ENCODE measurements at places on chromosomes 3 and 15.
A peak's percentile ranks its signal among the peaks of the same experiment; 100 is the strongest.

DNA sequence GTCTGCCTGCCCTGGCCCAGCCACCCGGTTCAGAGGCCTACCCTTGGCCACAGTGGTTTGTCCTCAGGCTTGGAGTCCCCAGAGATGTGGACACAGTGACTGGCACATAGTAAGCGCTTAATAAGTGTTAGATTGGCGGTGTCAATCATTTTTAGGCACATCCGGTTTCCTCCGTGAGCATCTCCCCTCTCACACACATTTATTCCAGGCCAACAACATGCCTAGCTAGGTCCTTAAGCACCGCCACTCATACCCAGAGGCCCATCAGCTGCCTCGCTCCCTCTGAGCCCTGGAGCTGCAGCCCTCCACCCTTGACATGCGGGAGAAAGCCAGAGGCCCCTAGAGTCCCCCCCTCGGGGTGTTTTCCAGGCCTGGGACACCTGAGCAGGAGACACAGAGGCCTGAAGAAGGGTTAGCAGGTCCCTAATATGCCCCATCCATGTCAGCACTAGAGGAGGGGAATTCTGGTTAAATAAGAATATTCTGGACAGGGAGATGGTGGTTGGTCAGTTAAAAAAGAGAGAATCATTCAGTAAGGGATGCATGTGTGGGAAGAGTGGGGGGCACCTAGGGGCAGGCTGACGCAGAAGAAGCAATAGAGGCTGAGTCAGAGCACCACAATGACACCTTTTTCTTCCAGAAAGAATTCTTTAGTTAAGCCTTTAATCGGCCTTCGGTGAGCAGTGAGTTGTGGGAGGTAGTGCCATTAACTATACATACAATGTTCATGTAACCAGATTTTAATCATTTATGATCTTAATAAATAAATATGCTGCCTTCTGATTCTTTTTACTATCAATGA, 22.3 kb downstream of the NR2F2 start:
- DNase-seq, result no peak

GRCh38 chr15:98927996-98928395, 79.6 kb downstream of the PGPEP1L start:
- DNase-seq, result no peak

GRCh38 chr15:40398413-40398873, 7.2 kb upstream of the IVD start:
- peak; percentile 39 for DNase-seq

DNA sequence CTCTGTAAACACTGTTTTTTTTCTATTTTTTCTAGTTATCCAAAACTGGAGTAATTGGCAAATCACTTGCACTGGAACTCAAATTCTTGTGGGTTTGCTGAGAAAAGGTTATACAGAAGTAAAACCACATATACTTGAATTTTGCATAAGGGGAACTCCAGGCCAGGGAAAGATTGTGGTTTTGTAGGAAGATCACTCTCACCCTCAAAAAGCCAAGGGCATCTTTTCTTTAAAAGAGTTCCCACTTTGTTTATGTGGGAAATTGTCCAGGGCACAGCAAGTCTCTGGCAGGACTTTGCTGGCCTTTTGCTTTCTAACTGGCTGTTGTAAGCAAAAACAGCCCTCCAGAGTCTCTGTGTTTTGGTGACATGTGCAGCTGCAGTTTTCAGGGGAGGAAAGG, 340.3 kb upstream of the RBMS3 start:
- DNase-seq, result no peak

DNA sequence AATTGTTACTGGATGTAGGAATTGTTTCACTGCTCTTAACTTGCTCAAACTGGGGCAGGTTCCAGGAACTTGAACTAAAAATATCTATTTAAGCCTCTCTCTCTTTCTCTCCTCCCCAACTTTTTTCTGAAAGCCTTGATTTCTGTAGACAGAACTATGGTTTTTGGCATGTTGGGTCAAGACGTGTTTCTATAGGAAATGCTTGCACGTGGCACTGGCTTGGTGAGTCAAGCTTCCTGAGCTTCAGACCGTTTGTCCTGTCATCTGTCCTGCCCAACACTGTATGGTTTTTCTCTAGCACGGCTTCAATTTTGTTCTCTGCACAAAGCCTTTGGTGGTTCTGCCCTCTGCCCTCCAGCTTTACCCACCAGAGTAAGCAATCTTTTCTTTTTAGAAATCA, 13.5 kb downstream of the EAF1 start:
- no peak for DNase-seq

- no peak for DNase-seq
Observed at GRCh38 chr3:60276615-60277014, 974.6 kb downstream of the FHIT start.

DNA sequence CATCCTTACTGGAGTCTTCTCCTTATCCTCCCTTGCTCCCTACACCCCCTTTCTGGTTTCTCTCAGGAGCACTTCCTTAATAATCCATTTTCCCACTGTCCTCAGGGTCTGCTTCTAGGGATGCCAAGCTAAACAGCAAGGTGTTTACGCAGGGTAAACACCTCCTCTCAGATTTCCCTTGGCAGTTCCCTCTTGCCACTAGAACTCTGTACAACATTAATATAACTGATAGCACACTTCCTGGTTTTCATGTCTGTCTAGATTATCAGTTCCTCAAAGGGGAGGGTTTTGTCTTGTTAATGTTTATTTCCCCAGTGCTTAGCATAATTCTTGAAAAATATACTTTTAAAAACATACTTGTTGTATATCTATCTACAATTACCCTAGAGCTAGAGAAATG, 118.0 kb upstream of the SLC24A5 start:
- no peak for DNase-seq

DNA sequence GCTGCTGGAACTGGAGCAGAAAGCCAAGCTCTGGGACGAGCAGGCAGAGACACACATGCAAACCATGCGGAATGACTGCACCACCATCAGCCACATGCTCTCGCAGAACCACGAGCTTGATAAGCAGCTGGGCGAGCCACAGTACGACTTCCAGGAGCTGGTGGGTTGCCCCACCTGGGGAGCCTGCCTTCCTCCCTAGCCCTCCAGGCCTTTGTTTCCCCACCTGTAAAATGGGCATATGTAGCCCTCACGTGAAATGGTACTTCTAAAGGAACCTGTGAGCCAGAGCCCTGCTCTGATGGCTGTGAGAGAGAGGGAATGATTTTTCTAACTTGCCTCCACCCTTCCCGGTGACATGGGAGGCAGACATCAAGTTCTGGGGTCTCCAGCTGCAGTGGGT, 44.6 kb upstream of the GOLGA6B start:
- DNase-seq, result no peak

GRCh38 chr3:94336046-94336753, 273.3 kb downstream of the NSUN3 start:
- DNase-seq, result peak; percentile 34

- DNase-seq, result no peak
Observed at GRCh38 chr3:16474920-16475319, 38.6 kb downstream of the RFTN1 start.

- peak; percentile 46 for DNase-seq
Observed at GRCh38 chr3:46386205-46386604, 15.5 kb downstream of the CCR5 start.

GRCh38 chr15:52924630-52925029, 134.5 kb upstream of the ONECUT1 start:
- DNase-seq, result no peak

DNA sequence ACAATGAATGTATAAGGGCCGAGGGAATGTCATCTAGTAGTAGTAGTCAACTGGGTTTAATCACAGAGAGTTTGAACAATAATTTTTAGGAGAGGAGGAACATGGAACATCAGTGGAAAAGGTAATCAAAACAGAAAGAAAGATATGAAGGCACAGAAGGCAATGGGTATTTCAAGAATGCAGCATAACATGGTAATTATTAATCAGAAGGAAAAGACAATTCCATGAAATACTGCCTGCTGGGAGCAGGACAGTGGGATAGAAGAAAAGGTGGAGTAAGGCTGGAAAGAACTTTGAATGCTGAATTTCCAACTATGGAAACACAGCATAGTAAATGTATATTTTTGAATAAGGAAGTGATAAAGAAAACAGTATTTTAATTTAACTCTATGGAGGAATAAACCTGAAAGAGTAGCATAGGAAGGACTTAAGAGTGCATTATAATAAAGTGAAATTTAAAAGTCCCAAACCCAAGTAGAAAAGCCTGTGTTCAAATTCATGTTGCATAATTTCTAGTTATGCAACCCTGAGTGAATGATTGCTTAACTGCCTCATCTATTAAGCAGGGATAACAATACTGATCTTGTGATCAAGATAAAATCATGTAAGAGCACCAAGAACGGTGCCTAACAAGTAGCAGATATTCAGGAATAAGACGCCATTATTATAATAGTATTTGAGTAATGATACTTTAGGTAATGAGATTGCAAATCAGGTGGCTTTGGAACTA, 357.7 kb downstream of the TBC1D5 start:
- no peak for DNase-seq

DNA sequence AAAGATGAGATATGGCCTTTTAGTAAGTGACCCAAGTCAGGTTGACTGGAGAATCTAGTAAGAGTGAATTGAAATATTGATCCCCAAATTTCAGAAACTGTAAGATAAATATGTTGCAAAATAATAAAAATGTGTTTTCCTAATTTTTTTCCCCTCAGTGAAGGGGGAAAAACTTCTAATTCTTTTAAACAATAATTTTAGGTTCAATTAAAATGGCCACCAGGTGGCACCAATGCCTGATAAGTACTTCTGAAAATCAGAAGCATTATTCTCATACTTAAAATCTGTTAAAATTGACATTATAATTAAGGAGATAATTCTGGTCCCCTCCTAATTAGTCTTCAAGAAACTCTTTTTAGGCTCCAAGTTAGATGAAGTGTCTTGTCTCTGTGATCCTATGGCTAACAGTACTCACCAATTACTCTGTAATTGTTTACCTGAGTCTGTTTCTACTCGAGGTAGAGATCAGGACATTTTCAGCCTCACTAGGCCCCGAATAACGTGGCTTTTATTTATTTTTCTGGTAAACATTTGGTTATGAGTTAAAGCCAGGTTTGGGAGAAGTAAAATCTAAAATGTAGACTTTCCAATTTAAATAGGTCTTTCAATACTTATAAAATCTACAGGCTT, 52.6 kb downstream of the NMD3 start:
- peak; percentile 64 for DNase-seq

GRCh38 chr3:174116421-174116820, 718.9 kb downstream of the NLGN1 start:
- no peak for DNase-seq

DNA sequence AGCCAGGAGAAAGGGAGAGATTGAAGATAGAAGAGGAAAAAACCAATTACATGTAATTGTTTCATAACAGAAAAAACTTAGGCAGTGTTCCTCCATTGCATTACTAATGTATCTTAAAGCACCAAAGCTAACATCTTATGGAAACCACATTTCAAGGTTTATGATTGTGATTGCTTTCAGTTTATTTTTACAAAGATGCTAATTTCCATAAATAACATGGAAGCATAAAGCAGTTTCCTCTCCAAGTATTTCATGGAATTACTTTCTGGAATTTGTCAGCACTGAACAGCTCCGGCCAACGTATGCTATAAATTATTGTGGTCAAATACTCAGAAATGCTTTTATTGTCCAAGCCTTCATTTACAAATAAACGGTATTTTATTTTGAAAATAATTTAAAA, 11.6 kb downstream of the ADAMTSL3 start:
- DNase-seq, result no peak

DNA sequence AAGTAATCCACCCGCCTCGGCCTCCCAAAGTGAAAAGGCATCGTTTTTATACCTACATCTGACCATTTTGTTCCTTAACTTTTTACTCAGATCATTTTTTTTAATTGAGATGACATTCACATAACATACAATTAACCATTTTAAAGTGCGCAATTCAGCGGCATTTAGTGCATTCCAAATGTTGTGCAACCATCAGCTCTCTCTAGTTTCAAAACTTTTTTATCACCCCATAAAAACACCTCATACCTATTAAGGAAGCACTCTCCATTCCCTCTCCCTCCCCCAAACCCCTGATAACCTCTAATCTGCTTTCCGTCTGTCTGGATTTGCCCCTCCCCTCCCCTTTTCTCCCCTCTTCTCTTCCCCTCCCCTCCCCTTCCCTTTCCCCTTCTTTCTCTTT, 310.1 kb downstream of the UACA start:
- no peak for DNase-seq

DNA sequence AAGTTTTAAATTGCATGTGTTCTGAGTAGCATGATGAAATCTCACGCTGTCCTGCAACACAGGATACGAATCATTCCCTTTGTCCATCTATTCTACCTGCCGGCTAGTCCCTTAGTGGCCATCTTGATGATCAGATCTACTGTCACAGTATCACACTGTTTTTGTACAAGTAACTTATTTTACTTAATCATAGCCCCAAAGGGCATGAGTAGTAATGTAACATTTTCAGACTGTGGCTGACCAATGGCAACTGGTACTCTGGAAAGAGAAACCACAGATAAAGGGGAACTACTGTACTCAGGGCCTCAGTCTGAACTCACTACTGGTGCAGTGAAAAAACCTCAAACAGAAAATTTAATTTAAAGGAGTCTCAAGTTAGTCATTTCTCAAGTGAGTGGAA, 127.3 kb upstream of the MRPL3 start:
- DNase-seq, result peak; percentile 12

- DNase-seq, result no peak
Observed at GRCh38 chr3:56845505-56845904, 43.8 kb upstream of the ARHGEF3 start.

DNA sequence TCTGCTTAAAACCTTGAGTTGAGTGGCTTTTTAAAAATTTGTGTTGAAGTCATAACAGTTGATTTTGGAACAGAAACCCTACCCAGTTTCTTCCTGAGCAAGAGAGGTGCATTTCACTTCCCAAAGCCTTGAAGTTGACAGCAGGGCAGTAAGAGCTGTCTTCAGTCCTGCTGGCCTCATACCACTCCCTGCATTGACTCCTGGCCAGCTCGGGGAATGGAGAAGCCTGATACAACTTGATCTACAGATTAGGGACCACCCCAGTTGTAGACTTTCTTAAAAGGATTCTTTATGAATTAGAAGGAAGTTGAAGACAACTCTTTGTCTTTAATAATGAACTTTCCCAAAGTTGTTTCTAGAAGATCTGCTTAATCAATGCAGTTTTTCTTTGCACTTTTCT, 90.6 kb upstream of the FLNB start:
- peak; percentile 11 for DNase-seq

- DNase-seq, result no peak
Observed at GRCh38 chr3:151581035-151581434, 120.2 kb upstream of the IGSF10 start.

- no peak for DNase-seq
Observed at GRCh38 chr3:152058856-152059255, 185.4 kb downstream of the SUCNR1 start.

GRCh38 chr15:34810443-34811129, 15.2 kb upstream of the ACTC1 start:
- DNase-seq, result no peak

DNA sequence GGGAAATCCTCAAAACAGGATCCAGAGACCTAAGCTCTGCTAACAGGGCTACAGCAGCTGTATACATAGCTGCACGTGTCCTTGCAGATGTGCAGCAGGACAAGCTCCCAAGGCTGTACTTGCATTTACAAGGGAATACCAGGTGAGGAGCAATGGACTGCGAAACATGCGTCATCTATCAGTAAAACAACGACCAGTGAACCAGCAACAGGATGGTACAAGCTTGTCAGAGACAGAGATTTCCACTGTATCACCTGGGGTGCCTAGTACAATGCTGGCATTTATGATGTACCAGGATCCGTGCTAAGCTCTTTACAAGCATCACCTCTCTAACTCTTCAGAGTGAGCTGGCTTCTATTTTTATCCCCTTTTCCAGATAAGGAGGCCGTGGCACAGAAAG, 227.3 kb downstream of the FOXP1 start:
- no peak for DNase-seq
